ENCODE measurements at places on chromosomes 2 and 18.

GRCh38 chr2:148602885-148603561 lies 41.5 kb upstream of the EPC2 start:
- no peak for DNase-seq

GRCh38 chr2:177547122-177547521 lies 154.5 kb downstream of the AGPS start:
- no peak for DNase-seq

DNA sequence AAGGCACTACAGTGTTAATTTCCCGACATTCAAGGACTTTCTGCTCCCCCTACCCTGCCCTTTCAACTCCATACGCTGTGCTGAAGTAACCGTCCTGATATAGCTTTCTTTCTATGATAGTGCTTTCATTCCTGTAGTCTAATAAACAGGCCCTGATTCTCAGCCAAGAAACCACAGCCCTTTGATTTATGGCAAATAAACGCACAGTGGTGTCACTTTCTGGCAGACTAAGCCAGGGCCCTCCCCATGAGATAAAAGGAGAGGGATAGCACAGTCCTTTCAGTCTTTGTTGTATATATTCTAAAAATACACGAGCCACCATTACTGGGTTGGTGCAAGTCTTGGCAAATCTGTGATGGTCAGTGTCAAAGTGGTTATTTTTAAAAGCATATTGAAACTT lies 291.2 kb downstream of the ALPK2 start:
- no peak for DNase-seq

- no peak for DNase-seq
These were observed 590.5 kb upstream of the SLC8A1 start for GRCh38 chr2:41042343-41042742.

DNA sequence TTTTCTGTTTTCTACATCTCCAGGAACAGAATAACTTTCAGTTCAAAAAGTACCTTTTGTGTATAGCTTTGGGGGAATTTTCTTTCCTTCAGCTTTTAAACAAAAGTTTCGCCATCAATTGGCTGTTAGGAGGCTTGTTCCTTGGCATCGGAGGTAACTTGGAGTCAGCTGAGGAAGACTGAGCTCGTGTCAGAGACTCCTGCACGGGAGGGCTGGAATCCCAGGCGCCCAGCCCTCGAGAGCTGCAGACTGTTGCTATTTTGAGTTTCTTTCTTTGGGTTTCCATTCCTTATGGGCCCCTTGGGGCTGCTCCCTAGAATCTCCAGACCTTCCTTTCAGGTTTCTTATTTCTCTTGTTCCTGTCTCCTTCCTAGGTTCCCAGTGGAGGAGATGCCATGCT lies 8.1 kb downstream of the EMILIN2 start:
- no peak for DNase-seq

DNA sequence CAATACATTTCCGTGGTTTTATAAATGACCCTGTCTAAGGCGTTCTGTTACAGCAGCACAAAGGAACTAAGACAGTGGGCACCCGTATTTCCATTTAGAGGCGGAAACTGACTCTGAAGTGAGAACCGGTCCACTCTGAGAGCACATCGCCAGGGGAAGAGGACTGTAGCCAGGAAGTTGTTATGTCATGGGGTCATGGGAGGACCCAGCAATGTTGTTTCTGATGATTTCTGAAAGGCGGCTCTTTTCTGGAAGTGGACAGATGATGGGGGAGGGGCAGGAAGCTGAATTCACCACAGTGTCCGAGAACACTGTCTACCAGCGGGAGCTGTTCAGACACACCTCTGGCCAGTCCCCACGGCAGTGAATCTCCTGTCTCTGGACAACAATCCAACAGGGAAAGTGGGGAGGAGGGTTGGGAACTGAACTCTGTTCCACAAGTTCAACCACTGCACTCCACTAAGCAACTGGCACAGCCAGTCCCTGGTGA lies 2.1 kb upstream of the LRRFIP1 start:
- no peak for DNase-seq

DNA sequence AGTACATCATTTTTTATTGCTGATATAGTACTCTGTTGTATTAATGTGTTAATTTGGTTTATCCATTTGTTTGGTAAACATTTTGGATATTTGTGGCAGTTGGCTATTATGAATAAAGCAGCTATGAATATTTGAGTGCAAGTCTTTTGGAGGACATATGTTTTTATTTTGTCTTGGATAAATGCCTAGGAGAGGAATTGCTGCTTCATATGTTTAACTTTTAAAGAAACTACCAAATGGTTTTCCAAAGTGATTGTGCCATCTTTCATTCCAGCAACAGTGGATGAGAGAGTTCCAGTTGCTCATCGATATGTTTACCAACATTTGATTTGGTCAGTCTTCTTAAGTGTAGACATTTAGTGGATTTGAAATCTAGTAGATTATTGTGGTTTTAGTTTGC lies 51.8 kb downstream of the MERTK start:
- DNase-seq: no peak

DNA sequence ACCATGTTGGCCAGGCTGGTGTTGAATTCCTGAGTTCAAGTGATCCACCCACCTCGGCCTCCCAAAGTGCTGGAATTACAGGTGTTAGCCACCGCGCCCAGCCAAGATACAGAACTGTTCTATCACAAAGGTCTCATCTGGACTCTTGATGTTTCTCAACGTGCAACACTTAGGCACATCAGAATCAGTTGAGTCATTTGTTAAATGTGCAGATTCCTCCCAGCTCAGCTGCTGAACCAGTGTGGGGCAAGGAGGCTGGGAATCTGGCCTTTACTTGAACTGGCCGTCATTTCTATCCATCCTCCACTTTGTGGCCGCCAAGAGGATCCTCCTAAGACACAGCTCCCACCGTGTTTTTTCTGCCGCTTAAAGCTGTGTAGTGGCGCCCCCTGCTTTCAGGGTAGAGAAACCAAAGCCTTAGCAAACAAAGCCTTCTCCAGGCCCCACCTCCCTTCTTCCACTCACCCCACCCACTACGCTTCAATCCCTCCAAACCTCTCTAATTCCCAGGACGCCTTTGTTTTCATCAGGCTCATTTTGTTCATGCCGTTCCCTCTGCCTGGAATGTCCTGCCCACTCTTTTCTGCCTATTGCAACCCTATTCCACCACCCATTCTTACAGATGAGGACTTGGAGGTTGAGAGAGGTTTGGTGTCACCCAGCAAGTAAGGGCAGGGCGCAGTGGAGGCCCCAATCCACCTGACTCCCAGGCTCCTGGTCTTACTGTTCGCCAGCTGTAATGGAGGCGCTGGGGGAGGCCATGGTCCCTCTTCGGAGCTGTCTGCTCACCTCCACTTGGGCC lies 776 bp upstream of the SPEG start:
- DNase-seq: peak; percentile 42

GRCh38 chr2:104944495-104944894 lies 90.6 kb downstream of the POU3F3 start:
- DNase-seq: peak; percentile 16

- DNase-seq: no peak
These were observed 794 bp downstream of the DLX2 start for GRCh38 chr2:172101821-172102390.

GRCh38 chr2:117726747-117727146 lies 87.7 kb upstream of the DDX18 start:
- no peak for DNase-seq

DNA sequence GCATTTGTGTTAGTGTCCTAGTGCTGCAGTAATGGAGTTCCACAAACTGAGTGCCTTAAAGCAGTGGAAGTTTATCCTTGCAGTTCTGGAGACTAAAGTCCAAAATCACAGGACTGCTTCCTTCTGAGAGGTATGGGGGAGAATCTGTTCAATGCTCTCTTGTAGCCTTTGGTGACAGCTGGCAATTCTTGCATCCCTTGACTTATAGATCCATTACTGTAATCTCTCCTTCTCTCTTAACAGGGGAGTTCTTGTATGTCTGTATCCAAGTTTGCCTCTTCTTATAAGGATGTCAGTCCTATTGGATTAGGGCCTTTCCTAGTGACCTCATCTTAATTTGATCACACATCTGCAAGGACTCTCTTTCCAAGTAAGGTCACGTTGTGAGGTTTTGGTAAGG lies 69.9 kb downstream of the XRCC5 start:
- no peak for DNase-seq

- no peak for DNase-seq
These were observed 84.8 kb downstream of the CCBE1 start for GRCh38 chr18:59612381-59612780.

DNA sequence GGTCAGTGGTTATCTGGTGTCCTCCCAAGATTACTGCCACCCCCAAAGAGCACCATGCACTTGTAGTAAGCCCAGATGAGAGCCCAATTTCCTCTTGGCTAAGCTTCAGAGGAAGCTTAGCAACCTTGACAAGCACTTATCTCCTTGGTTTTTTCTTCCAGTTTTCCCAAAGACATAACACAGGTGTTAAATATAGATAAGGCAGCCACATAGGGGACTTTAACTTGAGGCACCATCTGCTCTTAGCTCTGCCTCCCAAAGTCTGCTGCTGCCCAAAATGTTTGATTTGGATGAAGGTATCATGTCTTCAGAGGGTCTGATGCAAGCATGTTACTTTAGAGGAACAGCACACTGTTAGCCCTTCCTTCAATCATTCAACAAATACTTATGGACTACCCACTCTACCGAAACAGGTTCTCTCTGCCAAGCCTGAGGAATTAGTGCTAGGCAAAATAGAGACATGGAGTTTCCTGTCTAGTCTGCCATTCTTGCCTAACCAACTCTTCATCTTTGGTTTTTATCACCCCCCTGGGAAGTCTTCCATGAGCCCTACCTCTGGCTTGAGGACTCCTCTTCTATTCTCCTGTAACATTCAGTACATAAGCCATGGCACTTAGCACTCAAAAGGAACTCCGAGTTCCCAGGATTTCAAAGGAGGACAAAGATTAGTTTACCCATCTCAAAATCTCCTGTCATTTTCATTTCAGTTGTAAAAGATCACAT lies 73.7 kb downstream of the SP3 start:
- DNase-seq: no peak

GRCh38 chr2:180707884-180708205 lies 272.6 kb upstream of the UBE2E3 start:
- no peak for DNase-seq

DNA sequence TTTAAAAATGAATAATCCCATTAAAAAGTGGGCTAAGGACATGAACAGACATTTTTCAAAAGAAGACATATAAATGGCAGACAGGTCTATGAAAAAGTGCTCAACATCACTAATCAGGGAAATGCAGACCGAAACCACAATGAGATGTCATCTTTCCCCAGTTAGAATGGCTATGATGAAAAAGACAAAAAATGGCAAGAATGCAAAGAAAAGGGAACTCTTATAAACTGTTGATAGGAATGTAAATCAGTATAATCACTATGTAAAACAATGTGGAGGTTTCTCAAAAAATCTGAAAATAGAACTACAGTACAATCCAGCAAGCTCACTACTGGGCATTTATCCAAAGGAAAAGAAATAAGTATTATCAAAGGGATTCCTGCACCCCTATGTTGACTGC lies 169.2 kb downstream of the METTL4 start:
- no peak for DNase-seq

DNA sequence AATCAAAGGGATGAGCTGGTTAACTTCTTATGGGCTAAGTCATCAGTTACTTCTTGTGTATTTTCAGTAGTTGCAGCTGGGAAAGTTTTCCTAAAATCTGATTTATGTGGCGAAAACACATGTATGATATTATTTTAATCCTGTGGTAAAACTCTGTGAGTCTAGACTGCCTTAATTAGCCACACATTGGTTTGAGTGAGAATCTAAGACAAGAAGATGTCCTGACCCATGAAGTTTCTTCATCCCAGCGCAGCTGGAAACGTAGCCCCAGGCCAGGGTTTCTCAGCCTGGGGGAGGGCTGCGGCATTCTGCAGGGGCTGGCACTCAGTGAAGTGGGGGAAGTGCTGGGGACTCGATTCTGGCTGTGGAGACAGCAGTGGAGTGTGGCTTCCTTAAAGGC lies 44.7 kb upstream of the INHBB start:
- no peak for DNase-seq

- DNase-seq: no peak
These were observed 192.5 kb upstream of the FAM98A start for GRCh38 chr2:33791625-33792024.

GRCh38 chr2:22626621-22627020 lies 758.4 kb upstream of the KLHL29 start:
- peak; percentile 1 for DNase-seq

GRCh38 chr18:12579775-12580174 lies 78.1 kb downstream of the SPIRE1 start:
- no peak for DNase-seq

GRCh38 chr2:40466332-40466906 lies 14.5 kb upstream of the SLC8A1 start:
- DNase-seq: no peak

DNA sequence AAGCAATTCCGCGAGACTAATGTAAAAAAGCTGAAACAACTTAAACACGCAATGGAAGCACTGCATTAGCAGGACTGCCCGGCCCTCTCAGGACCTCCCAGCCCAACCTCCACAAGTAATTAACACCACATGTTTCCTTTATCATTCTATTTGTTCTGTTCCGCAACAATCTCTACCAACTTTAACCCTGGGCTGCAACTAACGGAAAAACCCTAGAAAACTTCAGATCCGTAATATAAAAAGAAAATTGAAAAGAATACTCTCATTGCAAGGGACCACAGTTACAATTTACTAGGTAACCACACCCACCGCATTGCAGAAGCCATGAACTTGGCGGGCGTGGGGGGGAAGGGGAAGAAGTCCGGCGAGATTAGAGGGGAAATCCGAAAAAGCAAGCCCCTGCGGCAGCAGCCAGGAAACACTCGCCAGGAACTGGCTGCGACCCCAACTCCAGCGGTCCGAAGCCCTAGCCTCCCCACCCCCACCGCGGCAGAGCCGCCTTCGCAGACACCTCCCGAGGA lies 1.2 kb downstream of the EPB41L3 start:
- DNase-seq: no peak

Measured in OCI-LY7 (cell line).